ENCODE measurements at places on chromosomes 5 and 9.

DNA sequence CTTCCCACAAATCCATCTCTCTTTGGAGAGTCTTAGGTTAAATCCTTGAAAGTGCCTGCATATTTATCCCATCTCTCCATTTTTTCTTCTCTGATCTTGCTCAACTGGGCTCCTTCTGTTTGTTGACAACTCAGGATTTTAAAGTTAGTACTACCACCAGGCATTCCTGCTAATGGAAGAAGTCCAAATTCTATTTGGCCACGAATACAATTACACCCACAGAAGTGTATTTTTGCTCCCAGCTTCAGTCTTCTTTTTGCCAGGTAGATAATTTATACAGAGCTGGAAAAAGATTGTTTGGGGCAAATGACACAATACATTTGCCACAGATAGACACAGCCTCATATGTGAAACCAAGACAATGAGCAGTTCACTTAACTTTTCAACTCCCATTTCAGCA, 74.8 kb downstream of the CETN3 start:
- no peak for DNase-seq

DNA sequence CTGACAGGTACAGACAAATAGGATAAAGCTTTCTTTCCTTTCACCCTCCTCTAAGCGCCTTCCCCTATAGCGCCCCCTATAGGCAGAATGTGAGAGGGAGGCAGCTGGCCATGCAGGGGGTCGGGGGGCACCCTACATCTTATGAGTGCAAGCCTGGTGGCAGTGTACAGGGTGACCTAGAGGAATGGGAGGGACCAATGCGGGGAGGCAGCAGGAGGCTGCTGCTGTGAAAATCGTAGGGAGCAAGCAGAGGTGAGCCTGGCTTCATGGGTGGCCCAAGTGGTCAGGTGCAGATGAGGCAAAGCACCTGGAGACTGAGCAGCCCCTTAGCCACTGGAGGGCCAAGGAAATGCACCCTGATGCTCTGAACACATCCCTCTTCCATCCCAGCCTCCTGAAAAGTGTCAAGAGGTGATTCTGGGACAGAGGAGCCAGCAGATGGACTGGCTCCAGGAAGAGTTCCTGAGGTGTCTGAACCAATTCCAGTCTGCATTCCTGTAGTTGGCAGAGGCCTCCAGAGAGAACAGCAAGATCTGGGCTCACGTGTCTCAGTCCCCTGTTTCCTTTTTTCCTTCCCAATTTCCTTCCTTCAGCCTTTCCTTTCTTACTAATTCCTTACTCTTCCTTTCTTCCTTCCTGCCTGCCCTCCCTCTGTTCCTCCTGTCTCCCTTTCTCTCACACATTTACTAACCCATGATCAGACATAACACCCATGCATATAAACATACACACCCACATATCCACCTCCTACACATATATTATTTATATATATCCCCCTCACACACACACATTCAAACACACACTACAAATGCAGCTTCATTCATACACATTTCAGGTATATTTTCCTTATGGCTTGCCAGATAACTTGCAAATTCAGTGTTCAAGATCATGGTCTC, 32.8 kb upstream of the GALNT10 start:
- no peak for DNase-seq

GRCh38 chr5:137960141-137960540, 70.9 kb downstream of the PKD2L2 start:
- DNase-seq, result no peak

DNA sequence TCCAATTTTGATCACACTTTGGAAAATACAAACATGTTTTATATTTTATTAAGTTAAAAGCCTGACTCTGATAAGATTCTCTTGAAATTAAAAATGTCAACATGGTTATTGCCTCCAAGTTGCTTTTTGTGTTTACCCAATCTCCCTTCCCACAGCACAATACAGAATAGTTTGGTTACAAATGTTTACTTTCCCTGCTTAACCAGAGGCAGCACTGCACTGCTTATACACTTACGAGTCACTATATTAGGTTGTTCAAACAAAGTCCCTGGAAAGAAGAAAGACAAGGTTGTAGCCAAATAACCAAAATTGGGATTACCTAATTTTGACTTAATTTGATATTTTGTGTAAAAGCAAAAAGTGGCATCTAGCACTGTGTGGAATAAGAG, 25.9 kb downstream of the SRFBP1 start:
- DNase-seq, result no peak

DNA sequence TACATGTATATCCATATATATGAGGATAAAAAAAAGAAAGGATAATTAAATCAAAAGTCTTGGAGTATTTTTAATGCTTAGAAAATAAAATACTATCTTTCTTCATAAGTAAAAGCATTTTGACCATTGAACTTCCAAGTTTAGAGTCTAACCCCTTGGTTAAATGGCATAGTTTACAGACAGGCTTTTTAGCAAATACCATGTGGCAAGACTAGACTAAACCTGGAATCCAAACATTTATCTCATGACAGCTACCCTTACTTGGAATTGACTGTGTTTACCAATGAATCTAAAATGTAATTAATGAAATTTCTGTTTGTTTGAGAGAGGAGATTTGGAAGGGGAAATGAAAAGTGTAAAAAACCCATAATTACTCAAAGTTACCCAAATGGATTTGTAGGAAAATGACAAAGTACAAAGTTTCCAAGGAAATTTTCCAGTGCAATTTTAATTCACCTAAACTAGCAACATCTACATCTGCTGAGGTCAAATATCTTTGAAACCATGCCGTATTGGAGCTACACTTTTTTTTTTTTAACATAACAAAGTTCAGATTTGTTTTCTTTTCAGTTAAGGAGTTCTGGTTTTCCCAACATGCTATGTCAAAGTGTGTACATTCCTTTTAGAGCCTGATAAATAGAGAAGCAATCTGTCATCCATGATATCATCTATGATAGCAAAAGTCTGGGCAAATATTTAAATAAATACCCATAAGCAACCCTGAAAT, 272.1 kb upstream of the DAB2 start:
- DNase-seq, result no peak

- no peak for DNase-seq
Measured at GRCh38 chr5:6543346-6543730, 89.5 kb downstream of the NSUN2 start.

- no peak for DNase-seq
Measured at GRCh38 chr5:15463231-15463980, 36.6 kb upstream of the FBXL7 start.

- peak; percentile 50 for DNase-seq
Measured at GRCh38 chr9:113657765-113658544, 194.4 kb downstream of the RGS3 start.

DNA sequence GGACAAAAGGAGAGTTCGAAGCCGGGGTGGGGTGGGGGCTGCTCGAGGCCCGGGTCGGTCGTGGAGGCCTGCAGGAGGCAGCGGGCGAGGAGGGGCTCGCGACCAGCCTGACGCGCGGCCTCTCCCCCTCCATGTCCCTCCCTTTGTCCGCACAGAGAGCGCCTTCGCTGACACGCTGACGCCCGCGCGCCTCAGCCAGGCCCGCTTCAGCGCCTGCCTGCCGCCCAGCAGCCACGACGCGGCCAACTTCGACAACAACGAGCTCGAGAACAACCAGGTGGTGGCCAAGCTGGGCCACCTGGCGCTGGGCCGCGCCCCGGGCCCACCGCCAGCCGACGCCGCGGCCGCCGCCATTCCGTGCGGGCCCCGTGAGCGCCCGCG, 42.2 kb downstream of the NEURL1B start:
- DNase-seq, result no peak

Data from NCI-H1048 (cell line).